ENCODE measurements at places on chromosomes 2 and 18.

DNA sequence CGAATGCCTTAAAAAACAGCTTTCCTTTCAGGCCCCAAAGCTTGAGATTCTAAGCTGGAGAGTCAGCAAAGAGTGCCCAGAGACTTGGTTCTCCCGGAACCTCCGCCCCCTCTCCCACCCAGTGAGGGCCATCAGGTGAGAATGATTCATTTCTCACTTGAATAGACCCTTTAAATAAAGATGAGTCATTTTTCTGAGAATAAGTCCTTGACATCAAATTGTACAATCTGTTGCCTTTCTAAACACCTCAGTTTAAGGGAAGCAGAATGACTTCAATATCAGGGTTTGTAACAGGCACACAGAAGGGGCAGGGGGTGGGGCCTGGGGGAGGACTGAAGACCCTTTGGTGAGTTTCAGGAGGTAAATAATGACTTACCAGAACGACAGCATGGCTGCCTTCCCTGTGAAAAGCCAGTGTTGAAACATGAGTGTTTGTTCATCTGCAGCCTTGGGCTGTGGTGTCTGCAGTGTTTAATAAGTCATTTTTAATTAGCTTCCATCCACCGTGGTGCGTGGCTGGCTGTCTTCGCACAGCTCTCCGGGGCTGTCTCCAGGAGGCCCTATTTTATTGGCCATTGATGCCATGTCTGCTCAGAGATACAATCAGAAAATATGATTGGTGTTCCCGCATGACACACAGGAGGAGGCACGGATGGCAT, 134.9 kb upstream of the ZNF236 start:
- DNase-seq = peak; percentile 63

DNA sequence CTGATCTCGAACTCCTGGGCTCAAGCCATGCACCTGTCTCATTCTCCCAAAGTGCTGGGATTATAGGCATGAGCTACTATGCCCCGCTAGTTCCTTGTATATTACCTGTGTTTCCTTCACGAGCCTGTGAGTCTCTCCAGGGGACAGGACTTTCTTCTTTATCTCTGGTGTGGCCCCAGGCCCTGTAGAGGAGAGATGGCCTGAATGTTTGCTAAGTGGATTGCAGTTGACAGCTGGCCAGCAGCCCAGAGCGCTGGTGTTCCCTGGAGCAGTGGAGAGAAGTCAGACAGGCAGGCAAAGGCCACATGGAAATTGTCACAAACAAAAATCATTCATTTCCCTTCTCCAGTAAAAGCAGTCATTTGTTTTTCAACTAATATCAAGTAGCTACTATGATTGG, 17.9 kb downstream of the LPIN1 start:
- DNase-seq = no peak

- no peak for DNase-seq
These were observed 302.9 kb upstream of the NXPH2 start for GRCh38 chr2:139083121-139083520.

GRCh38 chr2:10159086-10159485, 36.5 kb downstream of the RRM2 start:
- no peak for DNase-seq

- DNase-seq = no peak
These were observed 47.6 kb upstream of the GPC1 start for GRCh38 chr2:240387669-240388358.

- DNase-seq = no peak
These were observed 1004.4 kb upstream of the CDH2 start for GRCh38 chr18:29181151-29181901.

DNA sequence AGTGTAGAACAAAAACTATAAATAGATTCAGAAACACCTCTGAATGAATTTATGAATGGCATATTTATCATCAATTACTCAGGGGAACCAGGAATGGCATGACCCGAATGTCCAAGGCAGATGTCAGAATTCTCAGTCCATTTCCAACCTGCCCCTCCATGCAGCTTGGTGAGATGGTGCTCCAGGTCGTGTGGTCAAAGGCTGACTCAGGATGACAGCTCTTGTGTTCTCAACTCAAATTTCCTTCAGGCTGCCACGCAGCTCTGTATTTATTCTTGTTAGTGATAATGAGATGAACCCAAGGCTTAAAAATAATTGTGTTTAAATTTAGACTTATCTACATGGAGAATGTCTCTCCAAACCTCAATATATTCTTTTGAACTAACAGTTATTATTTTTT, 146.9 kb downstream of the METTL4 start:
- DNase-seq = no peak

DNA sequence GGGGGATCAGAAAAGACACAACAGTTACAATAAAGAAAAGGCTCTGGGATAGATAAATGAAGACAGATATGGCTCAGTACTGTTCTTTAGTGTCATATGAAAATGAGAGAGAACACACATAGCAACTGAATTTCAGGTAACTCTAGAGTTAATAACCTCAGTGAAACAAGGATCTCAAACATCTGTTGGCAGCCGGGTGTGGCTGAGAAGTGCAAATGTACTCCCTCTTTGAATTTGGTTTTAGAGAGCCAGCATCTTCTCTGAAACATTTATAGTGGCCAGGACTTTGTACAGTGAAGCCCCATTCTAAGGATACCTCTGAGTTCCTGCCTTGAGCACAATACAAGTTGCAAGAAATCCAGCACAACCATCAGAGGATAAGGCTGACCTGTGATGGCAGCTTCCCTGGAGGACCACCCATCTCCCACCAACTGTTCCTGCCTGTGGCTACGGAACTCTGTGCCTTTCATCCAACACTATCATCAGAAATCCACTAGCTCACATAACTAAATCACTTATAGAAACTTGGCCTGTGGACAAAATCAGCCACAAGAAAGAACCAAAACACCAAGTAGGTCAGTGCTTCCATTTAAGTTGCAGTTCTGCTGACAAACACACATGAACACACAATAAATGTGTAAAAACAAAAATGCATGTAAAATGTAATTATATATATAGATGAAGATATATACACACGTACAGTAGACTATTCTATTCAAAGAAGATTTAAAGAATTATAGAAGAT, 37.3 kb upstream of the PEX13 start:
- DNase-seq = no peak

- DNase-seq = no peak
These were observed 78.7 kb upstream of the OTOF start for GRCh38 chr2:26556309-26557243.

DNA sequence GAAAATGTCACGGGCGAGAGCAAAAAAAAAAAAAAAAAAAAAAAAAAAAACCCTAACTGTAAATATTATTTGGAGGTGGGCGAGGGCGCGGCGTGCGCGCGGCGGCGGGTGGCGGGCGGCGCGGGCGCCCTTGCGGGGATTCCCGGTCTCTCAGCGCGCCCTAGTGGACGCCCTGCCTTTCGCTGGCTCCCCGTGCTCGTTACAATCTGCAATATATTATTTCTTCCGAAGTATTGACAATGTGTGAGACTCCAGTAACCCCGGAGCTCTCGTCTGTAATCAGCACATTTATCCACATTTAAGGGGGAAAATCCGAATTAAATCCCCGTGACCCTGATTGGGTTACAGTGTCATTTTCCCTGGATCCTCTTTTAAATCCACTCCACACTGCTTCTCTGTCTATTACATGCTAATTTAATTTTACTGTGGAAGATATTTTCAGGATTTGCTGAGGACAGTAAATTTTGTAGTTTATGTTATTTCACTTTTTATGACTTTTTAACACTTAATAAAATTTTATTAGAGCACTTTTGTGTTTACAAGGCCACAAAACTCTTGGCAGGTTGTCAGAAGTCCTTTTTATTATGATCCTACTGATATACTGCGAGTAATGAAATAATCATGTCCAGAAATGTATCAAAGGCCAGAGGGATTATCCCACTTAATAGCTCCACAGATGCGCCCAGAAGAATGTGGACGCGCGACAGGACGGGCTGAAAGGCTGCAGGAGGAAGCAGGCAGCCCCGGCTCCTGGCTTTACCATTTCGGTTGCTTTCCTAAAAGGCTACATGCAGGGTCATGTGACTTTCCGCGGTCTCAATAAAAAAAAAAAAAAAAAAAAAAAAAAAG, 369.1 kb downstream of the MTX2 start:
- DNase-seq = no peak

GRCh38 chr2:10057231-10058107, 14.1 kb downstream of the KLF11 start:
- no peak for DNase-seq

- DNase-seq = no peak
These were observed 116.6 kb downstream of the ICA1L start for GRCh38 chr2:202754936-202755335.

- no peak for DNase-seq
These were observed 162.5 kb downstream of the SH3BP4 start for GRCh38 chr2:235114286-235114685.

DNA sequence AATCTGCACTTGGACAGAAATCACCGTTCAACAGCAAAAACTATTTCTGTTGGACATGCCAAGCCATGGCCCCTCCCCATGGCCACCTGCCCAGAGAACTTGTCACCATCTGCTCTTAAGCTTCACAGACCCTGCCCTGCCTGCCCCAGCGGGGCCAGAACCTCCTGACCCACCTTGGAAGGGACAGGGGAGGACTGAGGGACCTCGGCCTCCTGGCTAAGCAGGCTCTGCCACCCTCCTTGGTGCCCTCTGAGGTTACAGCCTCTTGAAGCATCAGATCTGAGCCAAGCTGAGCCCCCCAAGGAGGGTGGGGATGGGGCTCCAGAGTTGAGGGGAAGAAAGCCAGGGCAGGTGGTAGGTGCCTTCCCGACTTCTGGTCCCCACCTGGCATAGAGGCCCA, 6.5 kb downstream of the TEX261 start:
- no peak for DNase-seq

- no peak for DNase-seq
These were observed 12.4 kb downstream of the XIRP2 start for GRCh38 chr2:166900700-166901099.

DNA sequence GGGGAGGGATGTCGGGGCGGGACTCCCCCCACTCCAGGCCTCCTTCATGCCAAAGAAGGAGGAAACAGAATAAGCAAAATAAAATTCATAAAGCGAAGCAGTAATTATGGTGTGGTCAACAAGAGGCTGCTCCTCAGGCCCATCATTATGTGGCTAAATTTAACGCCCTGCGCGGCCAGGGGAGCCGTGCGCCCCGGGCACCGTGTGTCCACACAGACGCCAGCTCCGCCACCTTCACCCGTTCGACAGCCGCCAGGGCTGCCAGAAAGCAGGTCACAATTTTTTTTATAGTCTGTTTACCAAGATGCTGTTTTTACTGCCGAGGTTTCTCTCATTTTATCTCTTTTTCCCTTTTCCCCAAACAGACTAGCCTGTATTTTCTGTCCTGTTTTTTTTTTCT, 31.0 kb downstream of the NHEJ1 start:
- no peak for DNase-seq

DNA sequence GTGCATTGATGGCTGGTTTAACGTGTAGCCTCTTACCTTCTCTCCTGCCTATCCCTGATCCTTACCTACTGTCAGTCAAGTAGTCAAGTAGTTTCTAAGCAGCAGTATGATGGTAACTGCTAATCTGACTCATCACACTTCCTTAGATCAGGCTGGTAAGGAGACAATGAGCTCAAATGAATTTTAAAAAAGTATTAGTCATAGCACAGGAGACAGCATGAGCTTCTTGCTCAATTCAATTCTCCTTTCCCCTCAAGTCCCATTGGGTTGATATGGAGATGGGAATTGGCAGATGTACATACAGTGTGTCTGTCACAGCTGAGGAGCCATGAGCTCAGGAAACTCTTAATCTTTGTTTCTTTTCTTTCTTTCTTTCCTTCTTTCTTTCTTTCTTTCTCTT, 799.7 kb downstream of the LRP1B start:
- no peak for DNase-seq

DNA sequence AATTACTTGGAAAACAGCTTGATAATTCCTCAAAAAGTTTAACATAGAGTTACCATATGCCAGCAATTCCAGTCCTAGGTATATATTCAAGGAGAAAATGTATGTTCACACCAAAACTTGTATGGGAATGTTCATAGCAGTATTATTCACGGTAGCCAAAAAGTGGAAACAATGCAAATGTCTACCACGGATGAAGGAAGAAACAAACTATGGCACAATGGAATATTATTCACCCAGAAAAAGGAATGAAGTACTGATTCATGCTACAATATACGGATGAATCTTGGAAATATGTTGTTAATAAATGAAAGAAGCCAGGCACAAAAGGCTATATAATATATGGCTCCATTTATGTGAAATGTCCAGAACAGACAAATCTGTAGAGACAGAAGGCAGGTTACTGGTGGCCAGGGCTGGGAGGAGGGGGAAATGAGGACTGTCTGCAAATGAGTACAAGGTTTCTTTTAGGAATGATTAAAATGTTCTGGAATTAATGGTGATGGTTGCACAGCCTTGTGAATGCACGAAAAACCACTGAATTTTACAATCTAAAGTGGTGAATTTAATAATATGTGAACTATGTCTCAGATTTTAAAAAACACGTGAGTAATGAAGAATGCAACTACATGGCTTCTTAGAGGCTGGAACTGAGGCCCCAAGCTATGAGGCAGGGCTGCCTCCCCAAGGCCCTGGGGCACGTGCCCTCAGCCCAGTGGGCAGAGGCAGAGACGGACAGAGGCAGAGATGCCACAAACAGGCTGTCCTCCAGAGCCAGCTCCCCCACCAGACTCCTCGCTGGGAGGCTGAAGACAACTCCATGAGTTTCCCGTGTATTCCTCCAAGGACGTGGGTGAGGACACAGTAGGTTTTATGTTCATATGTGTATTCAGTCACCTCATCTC, 5.0 kb downstream of the LIMS2 start:
- no peak for DNase-seq

- DNase-seq = no peak
These were observed 34.1 kb upstream of the ZDBF2 start for GRCh38 chr2:206240327-206240726.

GRCh38 chr2:119827866-119828507, 68.3 kb downstream of the PTPN4 start:
- no peak for DNase-seq

DNA sequence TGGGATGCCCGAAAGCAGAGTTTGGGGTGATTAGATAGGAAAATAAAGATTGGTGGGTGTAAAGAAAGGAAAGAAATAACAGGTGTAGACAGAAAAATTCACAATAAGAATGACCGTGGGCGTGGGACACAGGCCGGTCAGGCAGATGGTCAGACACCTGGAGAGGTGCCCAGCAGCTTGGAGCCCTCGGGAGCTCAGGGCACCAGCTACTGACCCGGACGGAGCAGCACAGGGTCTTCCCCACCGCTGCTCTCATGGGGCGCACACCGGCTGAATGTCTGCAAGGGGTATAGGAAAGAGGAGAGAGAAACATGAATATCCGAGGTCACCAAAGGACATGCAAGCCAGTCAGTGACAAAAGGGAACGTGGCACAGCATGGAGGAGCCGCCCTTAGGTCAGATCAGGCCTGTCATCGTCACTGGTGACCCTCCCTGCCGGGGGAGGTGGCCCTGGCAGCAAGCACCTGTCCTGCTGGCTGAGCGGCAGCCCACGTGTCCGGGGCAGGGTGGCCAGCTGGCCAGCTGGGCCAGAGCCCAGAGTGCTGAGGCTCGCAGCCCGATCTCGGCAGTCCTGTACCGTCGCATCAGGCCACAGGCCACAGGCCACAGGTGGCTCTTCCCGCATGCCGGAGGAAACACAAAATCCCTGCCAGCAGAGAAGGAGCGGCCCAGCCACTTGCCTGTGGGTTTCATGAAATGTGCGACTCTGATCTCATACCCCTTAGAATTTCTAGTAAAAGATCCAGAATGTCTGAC, 112.0 kb upstream of the NDUFV2 start:
- no peak for DNase-seq

- no peak for DNase-seq
These were observed 221.3 kb upstream of the ITGA4 start for GRCh38 chr2:181235683-181236459.
